Stimulated activated CD8-positive, alpha-beta memory T cell treated with anti-CD3 and anti-CD28 coated beads, Interleukin-4, amount 100 ng/mL, for 4 hours (primary cell): ENCODE measurements at places on chromosomes 3 and 15.
A peak's percentile ranks its signal among the peaks of the same experiment; 100 is the strongest.

GRCh38 chr3:148922467-148922866 lies 57.4 kb downstream of the CPA3 start:
- DNase-seq, result no peak

DNA sequence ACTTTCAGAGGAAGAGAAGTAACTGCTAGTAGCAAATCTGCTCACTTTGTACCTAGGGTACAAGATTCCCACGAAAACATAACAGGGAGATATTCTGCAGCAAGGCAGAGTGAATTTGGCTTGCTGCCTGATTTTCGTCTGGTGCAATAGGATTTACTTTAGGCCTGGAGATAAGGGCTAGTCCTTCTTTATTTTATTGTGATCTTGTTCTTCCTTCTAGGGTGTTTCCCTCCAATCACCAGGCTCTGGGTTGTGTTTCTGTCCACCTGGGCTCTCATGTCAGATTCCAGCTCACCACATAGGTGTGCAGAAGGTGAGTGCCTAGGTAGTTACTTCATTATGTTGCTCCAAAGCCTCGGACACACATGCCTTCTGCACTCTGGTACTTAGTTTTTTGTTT lies 211.8 kb upstream of the RGMA start:
- DNase-seq, result no peak

DNA sequence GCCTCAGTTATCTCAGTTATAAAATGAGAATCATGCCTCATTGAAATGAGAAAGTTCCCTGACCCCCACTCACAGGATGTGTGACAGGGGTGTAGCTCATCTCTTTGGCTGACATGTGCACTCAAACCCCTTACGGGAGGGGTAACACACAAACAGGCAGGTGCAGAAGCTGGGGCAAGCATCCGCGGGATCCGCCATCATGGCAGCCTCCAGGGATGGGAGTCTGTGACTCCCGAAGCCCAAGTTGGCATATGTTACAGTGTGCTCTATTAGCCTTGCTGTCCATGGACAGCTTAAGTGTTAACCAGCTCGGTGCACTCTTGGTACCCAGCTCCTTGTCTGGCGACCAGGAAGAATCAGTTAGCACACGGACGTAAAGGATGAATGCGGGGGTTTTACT lies 822.7 kb upstream of the SEMA6D start:
- DNase-seq, result no peak

DNA sequence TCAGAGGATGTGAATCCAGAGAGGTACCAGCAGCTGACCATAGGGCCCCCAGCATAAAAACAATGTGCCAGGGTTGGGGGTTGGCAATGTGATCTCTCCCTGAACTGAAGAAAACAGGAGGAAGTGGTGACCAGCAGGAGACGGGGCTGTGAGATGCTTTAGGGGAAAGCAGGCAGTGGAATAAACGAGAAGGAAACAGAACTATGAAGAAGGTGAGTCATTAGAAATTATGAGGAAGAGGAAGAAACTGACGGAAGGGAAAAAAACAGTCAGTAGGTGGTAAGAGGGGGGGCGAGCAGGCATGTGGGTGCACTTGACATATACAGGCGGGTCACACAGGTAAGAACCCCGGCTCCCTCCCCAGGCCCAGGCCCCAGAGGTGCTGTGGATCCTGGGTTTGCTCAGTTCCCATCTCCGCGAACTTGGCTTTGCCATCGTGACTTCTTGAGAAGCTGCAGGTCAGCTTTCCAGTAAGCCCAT lies 42.2 kb upstream of the B3GNT5 start:
- DNase-seq, result peak; percentile 22

GRCh38 chr15:70323111-70323851 lies 225.6 kb upstream of the TLE3 start:
- no peak for DNase-seq

DNA sequence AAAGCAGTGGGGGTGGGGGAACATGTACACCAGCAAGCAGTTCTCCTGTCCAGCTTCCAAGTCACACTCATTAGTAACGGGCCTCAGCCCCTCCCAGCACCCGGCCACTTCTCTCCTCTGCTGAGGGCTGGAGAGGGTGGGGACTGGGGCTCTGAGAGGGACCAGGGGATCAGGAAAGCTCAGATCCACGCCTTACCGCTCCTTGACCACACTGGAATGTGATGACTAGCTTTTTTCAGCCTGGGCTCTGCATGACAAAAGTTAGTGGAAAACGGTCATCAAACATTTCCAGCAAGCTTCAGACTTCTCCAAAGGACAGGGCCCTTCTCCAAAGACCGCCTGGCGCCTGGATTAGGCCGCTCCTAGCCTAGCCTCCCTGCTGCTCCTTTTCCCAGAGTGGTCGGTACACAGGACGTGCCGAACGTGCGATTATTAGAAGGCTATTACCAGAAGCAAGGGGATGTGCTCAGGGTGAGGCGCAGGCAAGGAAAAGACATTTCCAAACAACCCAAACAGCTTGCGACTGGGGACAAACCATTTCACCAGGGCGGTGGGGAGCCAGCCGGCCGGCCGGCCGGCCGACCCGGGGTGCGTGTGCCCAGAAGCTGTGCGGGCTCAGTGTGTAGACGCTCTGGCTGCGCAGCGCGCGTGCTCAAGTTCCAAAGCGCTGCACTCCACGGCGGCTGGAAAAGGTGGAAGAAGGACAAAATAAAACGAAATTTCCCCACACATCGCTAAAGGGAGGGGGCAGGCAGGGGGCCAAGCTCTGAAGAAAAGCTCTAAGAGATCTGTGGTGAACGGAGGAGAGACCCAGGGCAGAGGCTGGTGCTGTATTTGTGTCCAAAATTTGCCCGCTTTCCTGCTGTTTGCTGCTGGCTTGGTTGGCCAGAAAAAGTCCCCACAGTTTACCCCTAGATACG lies 51.0 kb upstream of the SSR3 start:
- no peak for DNase-seq

DNA sequence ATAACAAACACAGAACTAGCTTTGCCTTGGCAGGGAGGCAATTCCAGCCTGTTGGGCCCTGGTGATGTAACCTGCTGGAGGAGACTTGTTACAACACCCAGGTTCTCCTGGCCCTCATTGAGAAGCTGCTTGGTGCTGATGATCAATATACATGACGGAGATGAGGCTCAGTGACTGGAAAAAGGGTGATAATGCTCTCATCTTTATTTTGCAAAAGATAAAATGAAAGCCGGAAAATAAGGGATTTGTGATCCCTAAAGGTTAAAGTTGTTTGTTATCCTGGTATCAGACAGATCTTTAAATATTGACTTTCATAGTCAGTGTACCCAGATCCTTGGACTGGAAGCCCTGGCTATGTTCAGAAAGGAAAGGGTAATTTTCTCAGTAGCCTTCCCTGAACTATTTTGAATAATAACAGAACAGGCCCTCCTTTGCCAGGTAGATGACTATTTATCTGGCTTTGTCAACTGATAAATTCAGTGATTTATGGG lies 118.9 kb upstream of the MEIS2 start:
- DNase-seq, result no peak

DNA sequence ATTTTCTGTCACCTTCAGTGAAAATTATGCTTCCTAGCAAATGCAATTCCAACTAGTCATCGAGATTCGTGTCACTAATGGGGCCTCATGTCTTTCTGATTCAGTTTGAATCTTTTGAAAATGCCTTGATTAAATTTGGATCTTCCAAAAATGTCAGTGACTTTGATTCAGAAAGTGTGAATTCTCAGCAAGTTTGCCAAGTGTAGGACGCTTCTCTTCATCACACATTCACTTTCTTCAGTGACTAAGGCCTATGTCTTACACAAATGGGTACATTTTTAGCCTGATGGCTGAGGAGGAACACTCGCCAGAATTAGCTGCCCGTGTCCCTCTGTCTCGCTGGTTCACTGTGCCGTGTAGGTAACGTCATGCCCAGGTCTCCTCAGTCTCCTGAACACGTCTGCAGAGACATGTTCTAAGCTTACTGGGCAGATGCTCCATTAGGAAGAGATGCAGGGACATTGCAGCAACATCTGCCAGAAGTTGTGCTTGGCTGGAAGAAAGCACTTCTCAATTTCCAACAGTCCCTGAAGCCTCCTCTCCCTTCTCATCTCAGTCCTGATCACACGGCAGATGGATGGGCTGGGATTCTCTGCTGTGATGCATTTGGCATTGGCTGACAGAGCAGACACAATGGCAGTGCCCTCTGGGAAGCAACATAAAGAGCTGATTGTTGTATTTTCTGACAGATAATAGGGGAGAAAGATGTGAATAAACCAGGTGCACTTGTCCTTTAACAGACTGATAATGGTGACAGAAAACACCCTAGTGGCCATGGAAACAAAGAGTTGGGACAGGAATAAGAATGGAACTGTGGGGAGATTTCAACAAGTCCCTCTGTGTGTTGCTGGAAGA lies 29.1 kb upstream of the LYZL4 start:
- no peak for DNase-seq

GRCh38 chr3:110811050-110811449 lies 260.6 kb upstream of the NECTIN3 start:
- DNase-seq, result no peak

- no peak for DNase-seq
These were observed 6.6 kb upstream of the BLM start for GRCh38 chr15:90710436-90711027.

DNA sequence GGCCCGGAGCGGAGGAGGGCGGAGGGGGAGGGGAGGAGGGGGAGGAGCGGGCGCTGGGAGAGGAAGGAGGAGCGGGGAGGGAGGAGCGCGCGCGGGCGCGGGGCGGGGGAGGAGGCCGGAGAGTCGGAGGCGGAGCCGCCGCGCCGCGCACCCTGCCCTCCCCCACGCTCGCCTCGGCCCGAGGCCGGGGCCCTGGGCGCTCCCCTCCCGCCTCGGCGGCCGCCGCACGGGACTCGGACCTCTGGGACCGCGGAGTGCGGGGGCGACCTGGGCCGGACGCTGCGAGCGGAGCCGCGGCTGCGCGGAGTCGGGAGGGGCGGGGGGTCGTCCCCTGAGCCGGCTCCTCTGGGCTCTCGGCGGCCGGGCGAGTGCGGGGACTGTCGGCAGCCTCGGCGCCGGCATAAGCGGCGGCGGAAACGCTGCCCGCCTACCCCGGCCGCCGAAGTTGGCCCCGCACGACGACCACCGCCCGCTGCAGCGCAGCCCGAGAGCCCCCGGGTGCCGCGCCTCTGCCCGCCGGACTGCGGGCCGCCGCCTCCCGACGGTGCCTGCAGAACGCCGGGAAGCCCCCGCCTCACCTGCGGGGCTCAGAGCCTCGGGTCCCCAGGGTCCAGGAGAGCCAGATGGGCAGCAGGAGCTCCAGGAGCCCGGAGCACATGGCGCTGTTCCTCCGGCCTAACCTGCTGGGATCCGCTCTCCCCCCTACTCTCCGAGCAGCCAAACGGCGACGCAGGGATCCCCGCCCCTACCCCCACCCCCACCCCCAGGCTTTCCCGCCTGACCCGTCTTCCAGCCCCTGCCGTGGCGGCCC lies 406 bp upstream of the GABRB3 start:
- DNase-seq, result no peak

DNA sequence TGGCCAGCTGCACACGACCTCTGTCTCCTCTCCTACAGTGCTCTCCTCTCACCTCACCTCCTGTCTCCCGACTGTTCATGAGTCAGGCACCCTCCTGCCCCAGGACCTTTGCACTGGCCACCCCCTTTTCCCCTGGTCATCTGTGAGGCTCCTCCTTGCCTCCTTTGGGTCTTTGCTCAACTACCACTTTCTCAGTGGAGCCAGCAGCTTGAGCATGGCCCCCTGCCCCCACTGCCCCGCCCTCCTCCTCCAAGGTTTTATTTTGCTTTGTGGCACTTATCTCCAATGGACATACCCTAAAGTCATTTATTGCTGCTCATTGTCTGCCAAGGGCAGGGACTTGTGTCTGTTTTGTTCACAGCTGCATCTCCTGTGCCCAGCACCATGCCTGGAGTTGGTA lies 64.3 kb downstream of the MGLL start:
- no peak for DNase-seq

DNA sequence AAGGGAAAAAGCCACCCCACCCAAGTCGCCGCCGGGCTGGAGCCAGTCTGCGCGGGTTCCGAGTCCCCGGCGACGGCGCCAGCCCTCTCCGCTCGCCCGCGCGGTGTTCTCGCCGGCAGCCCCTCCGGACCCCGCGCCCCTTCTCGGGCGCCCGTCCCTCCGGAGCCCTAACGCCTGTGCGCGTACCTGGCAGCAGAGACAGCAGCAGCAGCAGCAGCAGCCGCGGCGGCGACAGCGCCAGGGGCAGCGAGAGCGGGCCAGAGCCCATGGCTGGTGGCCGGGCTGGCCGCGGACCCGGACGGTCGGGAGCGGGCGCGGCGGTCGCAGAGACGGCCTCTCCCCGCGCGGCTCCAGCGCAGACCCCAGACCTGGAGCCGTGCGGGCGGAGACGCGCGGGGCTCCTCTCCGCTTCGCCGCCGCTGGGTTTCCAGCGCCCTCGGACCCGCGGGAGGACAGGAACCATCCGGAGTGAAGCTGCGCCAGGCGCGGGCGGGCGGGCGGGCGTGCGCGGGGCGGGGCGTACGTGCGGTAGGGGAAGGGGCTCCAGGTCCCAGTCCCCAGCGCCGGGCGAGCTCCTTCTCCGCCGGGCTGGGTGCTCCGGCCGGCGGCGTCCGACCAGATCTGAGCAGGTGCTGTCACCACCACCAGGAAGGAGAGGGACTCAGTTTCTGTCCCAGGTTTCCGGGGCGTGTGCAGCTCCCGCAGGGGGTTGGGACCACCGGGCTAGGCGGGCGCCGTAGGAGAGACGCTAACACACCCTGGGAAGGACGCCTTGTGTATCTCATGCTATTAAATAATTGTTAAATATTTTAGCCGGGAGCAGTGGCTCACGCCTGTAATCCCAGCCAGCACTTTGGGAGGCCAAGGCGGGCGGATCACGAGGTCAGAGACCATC lies at the start of gene CHRNA3:
CHRNA3 (minus strand) TSS at position 470 of the 895 bp plus-strand sequence; CDS start at position 268, 202 bp downstream.
- DNase-seq, result no peak

- no peak for DNase-seq
These were observed 52.6 kb downstream of the ERC2 start for GRCh38 chr3:56415652-56416051.

GRCh38 chr3:55797084-55797483 lies 310.0 kb upstream of the WNT5A start:
- no peak for DNase-seq

GRCh38 chr3:170808041-170808440 lies 62.0 kb downstream of the RPL22L1 start:
- no peak for DNase-seq

DNA sequence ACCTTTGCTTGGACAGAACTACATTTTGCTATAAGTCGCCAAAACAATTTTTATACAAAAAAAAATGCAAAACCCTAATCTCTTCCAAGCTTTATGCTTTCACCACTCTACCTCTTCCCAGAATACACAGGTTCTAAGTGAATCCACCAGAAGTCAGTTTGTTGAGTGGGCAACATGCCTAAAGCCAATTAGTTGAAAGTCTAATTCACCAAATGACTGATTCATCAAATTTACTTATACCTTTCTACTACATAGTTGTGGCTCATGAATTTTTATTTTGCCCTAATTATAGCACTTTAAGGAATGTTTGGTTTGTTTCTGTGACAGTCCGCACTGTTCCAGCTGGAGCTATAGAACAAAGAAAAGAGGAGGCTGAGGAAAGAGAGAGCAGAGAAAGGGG lies 265.9 kb upstream of the TGFBR2 start:
- no peak for DNase-seq
